ENCODE measurements at places on chromosomes 5 and 9.

- no peak for DNase-seq
These were observed 305.1 kb upstream of the SGCD start for GRCh38 chr5:156021866-156022265.

GRCh38 chr5:64784451-64785025 is 15.8 kb downstream of the CWC27 start:
- DNase-seq = peak; percentile 79

DNA sequence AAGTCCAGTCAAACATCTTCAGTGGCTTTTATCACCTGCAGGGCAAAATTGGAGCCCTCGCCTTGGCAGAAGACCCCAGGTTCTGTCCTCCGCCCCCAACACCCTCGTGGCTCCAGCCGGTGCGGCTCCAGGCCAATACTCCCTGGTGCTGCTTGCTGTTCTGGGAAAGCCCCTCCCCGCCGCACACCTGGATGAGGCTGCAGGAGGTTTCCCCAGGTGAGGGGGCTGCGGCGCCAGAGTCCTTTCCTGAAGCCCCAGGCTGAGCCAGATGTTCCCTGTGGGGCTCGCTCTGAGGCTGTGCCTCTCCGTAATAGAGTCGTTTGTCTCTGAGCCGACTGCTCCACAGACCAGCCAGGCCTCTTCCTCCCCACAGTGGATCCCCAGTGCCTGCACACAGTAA is 375.4 kb upstream of the IRX1 start:
- DNase-seq = no peak

- DNase-seq = no peak
These were observed 411.0 kb upstream of the WWC1 start for GRCh38 chr5:167880420-167880819.

DNA sequence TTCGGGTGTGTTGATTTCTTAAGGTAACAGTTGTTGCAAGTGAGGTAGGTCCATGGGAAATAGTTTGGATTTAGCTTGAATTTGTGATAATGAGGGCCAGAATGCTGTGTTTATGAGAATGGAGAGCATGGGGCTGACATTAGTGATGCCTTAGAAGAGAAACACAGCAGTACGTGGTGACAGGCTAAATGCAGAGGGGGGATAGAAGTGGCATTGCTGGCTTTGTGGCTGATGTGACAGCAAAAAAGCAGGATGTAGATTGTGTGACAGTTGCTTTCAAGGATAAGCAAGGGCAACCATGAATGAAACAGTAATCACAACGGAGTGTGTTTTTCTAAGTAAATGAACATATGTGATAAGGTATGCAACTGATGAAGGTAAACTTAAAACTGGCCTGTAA is 103.4 kb upstream of the SGCD start:
- no peak for DNase-seq

DNA sequence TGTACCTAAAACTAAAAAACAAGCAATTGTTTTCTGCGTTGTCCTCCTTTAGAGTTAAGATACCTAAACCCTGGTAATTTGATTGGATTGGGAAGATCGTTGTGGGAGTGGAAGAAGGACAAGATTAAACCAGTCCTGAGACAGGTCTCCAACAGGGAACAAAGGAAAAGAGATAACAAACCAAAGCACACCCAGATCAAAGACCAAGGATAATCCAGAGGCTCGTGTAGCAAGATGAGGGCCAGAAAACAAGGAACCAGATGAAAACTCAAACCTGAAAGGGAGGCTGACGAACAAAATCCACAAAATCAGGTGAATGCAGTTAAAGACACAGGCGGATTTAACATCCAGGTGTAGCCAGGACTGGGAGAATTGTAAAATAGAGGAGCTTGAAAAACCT is 618.1 kb downstream of the SLCO4C1 start:
- no peak for DNase-seq

- DNase-seq = peak; percentile 72
These were observed 28.0 kb downstream of the LCP2 start for GRCh38 chr5:170269579-170269978.

GRCh38 chr9:16710888-16711287 is 159.6 kb downstream of the BNC2 start:
- DNase-seq = no peak

DNA sequence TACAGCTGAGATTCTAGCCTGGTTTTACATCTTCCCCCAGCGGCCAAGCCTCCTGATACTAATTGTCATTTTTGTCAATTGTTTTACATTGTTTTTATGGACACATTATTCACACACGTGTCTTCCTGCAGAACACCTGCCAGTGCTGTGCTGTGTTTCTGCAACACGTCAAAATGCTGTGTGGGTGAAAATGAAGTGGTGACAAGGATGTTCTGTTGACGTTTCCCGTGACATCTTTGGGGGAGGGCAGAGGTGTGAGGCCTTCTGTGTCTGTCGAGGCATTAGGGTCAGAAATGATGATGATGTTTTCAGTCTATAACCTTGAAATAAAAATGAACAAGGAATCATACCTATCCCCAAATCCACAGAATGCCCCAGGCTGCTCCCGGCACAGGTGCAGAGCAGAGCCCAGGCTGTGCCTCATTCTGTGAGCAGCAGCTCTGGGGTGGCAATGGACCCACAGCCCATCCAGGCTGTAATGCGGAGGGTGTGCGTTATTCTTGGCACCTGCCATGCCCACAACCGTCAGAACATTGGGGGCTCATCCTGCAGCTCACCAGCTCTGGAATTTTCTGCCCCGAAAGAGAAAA is 23.6 kb upstream of the CEP72 start:
- DNase-seq = no peak

All from stimulated activated CD4-positive, alpha-beta T cell treated with anti-CD3 and anti-CD28 coated beads, Interleukin-4, amount 100 ng/mL, for 24 hours (primary cell).